ENCODE measurements at places on chromosomes 2 and 18. TPM values are rescaled to one million over a fixed set of nuclear protein-coding genes. Genes with fewer than 3 reads are reported as not detected.

The AGXT gene
- not detected for total RNA-seq

The ABHD1 gene
- total RNA-seq: not detected

The HK2 gene
- 17.4 TPM for total RNA-seq

The SCG2 gene
- 0.56 TPM for total RNA-seq

The RIT2 gene
- total RNA-seq: not detected

The SCN3A gene
- total RNA-seq: 1.4 TPM

The NEU2 gene
- not detected for total RNA-seq

The RBM45 gene
- 17.9 TPM for total RNA-seq

The TEX51 gene
- not detected for total RNA-seq

The ATIC gene
- total RNA-seq: 29.4 TPM
